ENCODE measurements at places on chromosomes 1 and 21.

DNA sequence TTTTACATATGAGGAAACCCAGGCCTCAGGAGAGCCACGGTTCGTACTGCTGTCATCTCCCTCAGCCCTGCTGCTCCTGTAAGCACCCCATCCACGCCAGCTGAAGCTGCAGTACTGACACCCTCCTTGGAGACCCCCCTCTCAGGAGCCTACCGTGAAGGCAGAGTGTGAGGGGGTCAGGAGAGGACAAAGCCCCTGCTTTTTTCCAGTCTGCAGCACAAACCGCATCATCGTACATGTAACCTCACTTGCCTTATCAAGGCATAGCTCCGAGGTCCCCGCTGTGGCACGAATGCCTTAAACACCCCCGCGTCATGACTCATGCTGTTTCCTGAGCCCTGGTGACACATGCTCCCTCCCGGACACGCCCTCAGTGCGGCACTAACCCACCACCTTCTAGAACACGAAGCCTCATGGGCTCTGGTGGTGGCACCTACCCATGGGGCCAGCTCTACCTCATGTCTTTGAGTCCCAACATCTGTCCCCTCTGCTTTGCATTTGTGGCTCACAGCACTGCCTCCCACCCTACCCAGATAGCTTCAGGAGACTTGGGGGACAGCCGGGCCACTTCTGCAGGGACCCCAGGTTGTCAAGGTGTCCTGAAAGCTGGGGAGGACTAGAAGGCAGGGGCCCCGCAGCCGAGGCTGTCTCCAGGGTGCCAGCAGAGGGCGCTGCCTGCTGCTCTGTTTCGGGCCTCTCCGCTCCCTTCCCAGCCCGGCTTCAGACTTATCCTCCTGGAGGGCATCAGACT lies 4.9 kb downstream of the SH3BGRL3 start:
- DNase-seq = peak; percentile 85

GRCh38 chr1:235401251-235401650 lies 34.0 kb downstream of the TBCE start:
- DNase-seq = no peak

- no peak for DNase-seq
These were observed 86.9 kb downstream of the IER5 start for GRCh38 chr1:181175356-181175910.

- peak; percentile 62 for DNase-seq
These were observed 96.9 kb downstream of the ZNF644 start for GRCh38 chr1:90924982-90925381.

Data from choroid plexus epithelial cell (primary cell).